ENCODE measurements at places on chromosomes 5 and 9. TPM values are rescaled to one million over a fixed set of nuclear protein-coding genes. Genes with fewer than 3 reads are reported as not detected.

MEIKIN gene
- polyA plus RNA-seq, result not detected

KIF27 gene
- polyA plus RNA-seq, result 6.6 TPM

FGFR4 gene
- 0.96 TPM for polyA plus RNA-seq

CERCAM gene
- polyA plus RNA-seq, result 38.6 TPM

INSL6 gene
- not detected for polyA plus RNA-seq

FGF1 gene
- polyA plus RNA-seq, result not detected

ELAVL2 gene
- polyA plus RNA-seq, result 3.2 TPM

DDX46 gene
- polyA plus RNA-seq, result 24.2 TPM

VAV2 gene
- polyA plus RNA-seq, result 18.3 TPM

TRPM3 gene
- polyA plus RNA-seq, result not detected

IL13 gene
- polyA plus RNA-seq, result not detected

ITGA1 gene
- polyA plus RNA-seq, result 2.1 TPM

C7 gene
- polyA plus RNA-seq, result 64.0 TPM

CCNG1 gene
- polyA plus RNA-seq, result 134 TPM

PCDHGC4 gene
- 2.9 TPM for polyA plus RNA-seq

C5orf22 gene
- polyA plus RNA-seq, result 33.6 TPM

CDC20B gene
- 0.89 TPM for polyA plus RNA-seq

GABRA1 gene
- polyA plus RNA-seq, result not detected

ABO gene
- not detected for polyA plus RNA-seq

NRARP gene
- 12.6 TPM for polyA plus RNA-seq

FBXL7 gene
- 17.4 TPM for polyA plus RNA-seq

DMRTA1 gene
- polyA plus RNA-seq, result 2.8 TPM

LHX3 gene
- not detected for polyA plus RNA-seq

SPINK13 gene
- 0.59 TPM for polyA plus RNA-seq

ACER2 gene
- polyA plus RNA-seq, result 1.1 TPM

ATOX1 gene
- polyA plus RNA-seq, result 190 TPM

ZNF300 gene
- polyA plus RNA-seq, result 7.4 TPM

PCDHA13 gene
- 0.27 TPM for polyA plus RNA-seq

TAF11L12 gene
- polyA plus RNA-seq, result not detected

RNF208 gene
- polyA plus RNA-seq, result 8.1 TPM

SAPCD2 gene
- polyA plus RNA-seq, result 28.3 TPM

LURAP1L gene
- 0.61 TPM for polyA plus RNA-seq

INSYN2B gene
- 1.7 TPM for polyA plus RNA-seq

RIGI gene
- polyA plus RNA-seq, result 2.6 TPM

SLCO4C1 gene
- polyA plus RNA-seq, result not detected

SLCO6A1 gene
- polyA plus RNA-seq, result 0.32 TPM

FOXD4L5 gene
- 0.20 TPM for polyA plus RNA-seq

STPG3 gene
- 3.3 TPM for polyA plus RNA-seq

POU5F2 gene
- polyA plus RNA-seq, result 0.64 TPM
